ENCODE measurements at places on chromosomes 11 and 22.

- DNase-seq, result no peak
Observed at GRCh38 chr22:26241361-26241760, 72.1 kb downstream of the SEZ6L start.

- DNase-seq, result no peak
Observed at GRCh38 chr11:92802644-92803043, 166.8 kb upstream of the MTNR1B start.

- DNase-seq, result no peak
Observed at GRCh38 chr11:36023922-36024321, 80.1 kb downstream of the LDLRAD3 start.

- no peak for DNase-seq
Observed at GRCh38 chr11:10443152-10443551, 11.9 kb upstream of the AMPD3 start.

GRCh38 chr11:23314162-23314561, 453.9 kb upstream of the CCDC179 start:
- DNase-seq, result no peak

DNA sequence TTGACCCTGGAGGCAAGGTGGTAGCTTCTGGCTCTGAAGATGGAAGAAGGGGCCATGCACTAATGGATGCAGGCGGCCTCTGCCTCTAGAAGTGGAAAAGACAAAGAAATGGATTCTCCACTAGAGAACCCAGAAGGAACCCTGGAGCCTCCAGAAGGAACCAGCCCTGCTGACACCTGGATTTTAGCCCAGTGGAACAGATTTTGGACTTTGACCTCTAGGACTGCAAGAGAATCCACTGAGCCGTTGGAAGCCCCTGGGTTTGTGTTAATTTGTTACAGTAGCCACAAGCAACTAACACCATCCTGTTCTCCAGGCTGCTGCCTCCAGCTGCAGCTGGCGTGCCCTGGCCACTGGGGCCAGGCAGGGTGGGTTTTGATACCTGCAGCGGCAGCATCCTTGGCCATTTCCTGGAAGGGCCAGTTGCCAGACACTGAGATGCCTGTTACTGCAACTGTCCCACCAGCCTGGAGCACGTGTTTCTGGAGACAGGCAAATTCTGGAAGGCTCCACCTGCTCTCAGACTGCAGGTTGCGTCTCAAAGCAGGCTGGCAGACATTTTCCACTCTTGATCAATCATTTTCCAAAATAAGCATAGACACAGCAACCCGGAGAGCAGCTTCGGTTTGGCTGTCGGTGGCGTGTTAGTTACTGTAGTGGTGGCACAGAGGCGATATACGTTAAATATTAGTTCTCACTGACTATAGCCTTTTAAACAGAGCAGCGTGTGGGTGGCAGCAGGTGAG, 76.8 kb upstream of the PARVG start:
- no peak for DNase-seq

GRCh38 chr11:15883455-15883920, 472.9 kb downstream of the SOX6 start:
- DNase-seq, result no peak

DNA sequence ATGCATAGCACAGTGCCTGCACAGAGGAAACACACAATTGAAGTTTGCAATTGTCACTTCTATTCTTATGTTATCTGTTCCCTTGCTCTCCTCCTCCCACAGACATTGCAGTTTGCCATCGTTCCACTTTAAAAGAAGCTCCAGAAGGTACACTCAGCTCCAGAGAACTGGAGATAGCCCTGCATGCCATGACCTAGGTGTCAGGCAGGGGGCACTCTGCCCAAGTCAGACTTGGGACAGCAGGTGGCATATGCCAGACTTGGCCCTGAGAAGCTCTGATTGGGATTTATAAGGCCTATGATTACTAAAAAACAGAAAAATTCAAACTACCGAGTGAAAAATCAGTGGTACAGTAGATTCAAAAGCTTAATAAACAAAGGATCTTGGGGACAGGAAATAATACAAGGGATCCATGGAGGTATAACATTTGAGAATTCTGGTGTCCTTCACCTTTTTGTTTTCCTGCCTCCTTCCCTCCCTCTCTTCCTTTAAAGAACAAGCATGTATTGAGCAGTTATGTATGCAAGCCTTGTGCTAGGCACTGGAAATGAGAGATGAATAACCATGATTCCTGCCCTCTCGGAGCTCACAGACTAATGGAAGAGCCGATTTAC, 40.0 kb downstream of the TENM4 start:
- DNase-seq, result no peak

- no peak for DNase-seq
Observed at GRCh38 chr11:118633979-118634378, 26.6 kb downstream of the PHLDB1 start.

- no peak for DNase-seq
Observed at GRCh38 chr11:50412832-50413231, 380.2 kb downstream of the OR4C45 start.

DNA sequence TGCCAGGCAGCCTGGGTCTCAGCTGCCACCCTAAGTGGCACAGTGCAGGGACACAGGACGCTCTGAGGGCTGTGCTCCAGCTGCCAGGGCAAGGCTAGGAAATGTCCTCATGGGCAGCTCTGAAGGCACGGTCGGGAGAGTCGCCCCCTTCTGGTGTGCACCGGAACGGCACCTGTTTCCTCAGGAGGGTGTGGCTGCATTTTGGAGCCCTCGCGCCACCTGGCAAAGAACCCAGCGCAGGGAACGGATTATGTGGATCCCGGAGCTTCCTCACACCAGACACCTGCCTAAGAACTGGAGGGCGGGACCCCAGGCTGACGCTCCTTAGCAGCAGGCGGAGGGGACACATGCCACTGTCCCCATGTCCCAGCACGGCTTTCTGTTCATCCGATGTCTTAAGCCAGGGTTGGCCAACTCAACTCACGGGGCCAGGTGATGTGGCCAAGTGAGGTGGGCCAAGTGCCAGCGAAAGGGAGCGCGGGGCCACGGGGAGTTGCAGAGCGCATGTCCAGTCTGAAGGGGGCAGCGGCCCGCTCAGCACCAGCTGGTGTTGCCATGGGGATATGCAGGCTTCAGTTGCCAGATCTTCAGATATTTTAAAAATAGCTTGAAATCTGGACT, 5.1 kb upstream of the SLC22A8 start:
- no peak for DNase-seq

GRCh38 chr11:71248251-71248570, 4.2 kb downstream of the SHANK2 start:
- no peak for DNase-seq

DNA sequence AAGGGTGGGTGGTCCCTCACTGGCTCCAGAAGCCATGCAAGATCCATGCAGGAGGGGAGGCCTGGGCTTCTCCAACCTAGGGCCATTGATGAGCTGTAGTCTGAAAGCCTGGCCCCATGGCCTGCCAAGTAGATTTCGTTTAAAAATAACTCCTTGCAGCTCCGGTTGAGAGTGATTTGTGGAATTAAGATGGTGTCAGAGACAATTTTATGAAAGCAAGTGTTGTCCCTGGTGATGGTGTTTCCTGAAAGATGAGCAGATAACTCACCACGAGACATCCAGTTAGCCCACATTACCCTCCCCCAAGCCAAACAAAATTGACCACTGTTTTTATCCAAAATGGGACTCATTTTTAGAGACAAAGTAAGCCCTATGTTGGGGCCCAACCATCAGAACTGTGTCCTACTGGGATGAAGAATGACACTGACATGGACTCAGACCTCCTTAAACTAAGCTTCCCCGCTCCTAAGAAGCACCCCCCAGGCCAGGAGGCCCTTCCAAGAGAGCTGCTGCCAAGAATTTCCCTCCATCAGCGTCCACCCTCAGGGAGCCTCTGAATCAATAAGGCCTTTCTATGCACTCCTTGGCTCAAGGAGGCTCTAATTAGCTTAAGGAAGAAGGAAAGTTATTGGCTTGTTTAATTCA, 174.2 kb upstream of the NCAM1 start:
- no peak for DNase-seq

GRCh38 chr11:95764267-95764898, 25.2 kb downstream of the FAM76B start:
- no peak for DNase-seq

- DNase-seq, result no peak
Observed at GRCh38 chr11:78941226-78941851, 366.7 kb upstream of the NARS2 start.

- no peak for DNase-seq
Observed at GRCh38 chr11:7208391-7208790, 43.3 kb upstream of the SYT9 start.

- no peak for DNase-seq
Observed at GRCh38 chr11:62179995-62180394, 10.0 kb upstream of the SCGB1D1 start.

GRCh38 chr11:298406-299065, 790 bp downstream of the IFITM5 start:
- no peak for DNase-seq

DNA sequence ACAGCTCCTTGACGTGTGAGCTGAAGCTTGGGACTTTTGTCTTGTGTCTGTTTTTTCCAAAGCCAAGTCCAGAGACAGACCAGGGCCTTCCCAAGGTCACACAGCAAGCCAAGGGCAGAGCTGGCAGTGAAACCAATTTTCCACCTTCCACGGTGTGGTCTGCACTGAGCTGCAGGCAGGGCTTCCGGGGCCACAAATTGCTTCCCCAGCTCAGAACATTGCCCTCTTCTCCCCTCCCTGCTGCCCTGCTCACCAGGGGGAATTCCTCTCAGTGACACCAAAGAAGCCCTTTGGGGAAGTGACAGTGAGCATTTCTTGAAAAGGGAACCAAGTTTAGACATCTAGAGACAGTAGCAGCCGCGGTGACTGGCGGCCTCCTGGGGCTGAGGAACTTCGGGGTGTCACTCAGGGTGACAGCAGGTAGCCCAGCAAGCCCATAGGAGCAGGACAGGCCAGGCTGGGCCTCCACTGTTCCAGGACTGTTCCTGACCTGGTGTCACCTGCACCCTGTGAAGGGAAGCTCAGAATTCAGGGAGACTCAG, 9.2 kb downstream of the FXYD2 start:
- DNase-seq, result no peak

GRCh38 chr22:42711281-42711731, 9.4 kb downstream of the A4GALT start:
- DNase-seq, result no peak

- no peak for DNase-seq
Observed at GRCh38 chr11:110297076-110297725, 787 bp upstream of the RDX start.

GRCh38 chr11:12188548-12189317, 78.3 kb downstream of the MICAL2 start:
- DNase-seq, result no peak

GRCh38 chr22:26763633-26764361, 106.4 kb downstream of the MIAT start:
- DNase-seq, result no peak

DNA sequence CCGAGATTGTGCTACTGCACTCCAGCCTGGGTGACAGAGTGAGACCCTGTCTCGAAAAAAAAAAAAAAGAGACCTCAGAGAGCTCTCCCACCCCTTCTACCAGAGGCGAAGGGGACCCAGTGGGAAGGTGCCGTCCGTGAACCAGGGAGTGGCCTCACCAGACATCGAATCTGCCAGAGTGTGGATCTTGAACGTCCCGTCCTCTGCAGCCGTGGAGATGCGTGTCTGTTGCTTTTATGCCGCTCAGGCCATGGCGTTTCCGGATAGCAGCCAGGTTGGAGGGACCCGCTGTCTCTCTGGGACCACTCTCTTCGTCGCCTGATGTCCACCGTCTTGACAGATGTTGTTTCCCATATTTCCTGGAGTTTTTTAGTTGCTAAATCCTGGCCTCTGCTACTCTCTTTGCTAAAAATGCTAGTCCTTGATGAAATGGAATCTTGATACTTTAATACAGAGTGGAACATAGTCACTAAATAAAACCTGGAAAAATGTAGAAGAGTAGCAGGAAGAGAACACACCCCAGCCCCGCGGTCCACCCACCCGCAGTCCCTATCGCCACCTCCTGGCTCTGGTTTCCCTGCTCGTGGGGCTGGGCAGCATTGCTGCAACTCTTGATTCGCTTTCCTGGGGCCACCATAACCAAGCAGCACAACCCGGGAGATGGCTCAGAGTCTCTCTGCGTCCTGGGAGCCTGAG, 12.0 kb upstream of the MUC6 start:
- DNase-seq, result no peak

DNA sequence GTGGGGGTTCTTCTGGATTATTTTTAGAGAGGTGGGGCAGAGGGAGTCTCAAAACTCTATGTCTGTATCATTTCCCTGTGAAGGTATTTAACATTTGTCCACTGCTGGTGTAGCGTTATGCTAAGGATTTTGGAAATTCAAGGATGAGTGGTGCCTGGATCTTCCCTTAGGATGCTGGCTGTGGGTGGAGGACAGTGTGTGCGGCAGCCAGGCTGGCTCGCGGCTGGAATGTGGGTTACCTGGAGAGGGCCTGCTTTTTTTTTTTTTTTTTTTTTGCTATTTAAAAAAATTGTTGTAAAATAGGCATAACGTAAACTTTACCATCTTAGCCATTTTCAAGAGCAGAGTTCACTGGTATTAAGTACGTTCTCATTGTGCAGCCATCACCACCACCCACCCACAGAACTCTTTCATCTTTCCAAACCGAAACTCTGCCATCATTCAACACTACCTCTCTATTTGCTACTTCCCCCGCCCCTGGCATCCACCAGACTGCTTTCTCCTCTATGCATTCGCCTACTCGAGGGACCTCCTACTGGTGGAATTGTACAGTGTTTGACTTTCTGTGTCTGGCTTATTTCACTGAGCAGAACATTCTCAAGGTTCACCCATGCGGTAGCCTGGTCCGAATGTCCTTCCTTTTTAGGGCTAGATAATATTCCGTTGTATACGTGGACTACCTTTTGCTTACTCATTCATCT, 67.1 kb downstream of the PARVB start:
- no peak for DNase-seq

DNA sequence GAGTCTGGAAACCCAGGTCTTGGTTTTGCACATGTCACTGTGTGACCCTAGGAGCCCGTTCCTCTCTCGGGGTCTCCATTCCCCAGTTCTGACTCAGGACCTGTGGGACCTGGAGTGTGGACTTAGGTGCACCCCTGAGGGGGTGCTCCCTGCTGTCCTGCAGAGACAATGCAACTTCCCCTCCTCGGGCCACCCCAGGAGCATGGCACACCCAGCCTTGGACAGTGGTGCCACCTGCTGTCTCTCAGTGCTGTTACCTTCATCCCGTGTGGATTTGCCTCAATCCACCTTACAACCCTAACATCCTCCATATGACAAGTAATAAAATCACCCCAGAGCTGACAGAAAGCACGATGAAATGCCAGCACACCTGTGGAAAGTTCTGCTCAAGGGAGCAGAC, 27.5 kb upstream of the CRYBB3 start:
- no peak for DNase-seq

GRCh38 chr11:130178441-130179339, 19.1 kb downstream of the ST14 start:
- no peak for DNase-seq

DNA sequence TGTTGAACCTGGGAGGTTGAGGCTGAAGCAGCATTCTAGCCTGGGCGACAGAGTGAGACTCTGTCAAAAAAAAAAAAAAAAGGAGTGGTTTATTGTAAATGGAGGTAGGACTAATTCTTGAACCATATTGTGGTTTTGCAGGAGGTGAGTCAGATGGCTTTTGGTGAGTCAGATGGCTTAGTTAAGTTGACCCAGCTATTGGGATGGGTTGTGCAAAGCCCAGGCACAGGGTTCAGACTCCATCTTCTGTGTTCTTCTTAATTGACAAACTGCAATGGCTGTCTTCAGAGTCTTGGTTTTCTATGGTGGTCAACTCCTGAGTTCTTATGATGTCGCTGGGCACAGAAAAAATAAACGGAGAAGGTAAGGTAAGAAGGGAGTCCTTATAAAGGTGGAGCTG, 182.7 kb downstream of the ADAMTS15 start:
- DNase-seq, result peak; percentile 86
